ENCODE measurements at places on chromosomes 1 and 21. TPM values are rescaled to one million over a fixed set of nuclear protein-coding genes. Genes with fewer than 3 reads are reported as not detected.

- DNase-seq, result no peak
Measured at GRCh38 chr1:2290171-2290578, 62.1 kb downstream of the SKI start.

- no peak for DNase-seq
Measured at GRCh38 chr1:14082331-14082730, 382.3 kb downstream of the PRDM2 start.

GRCh38 chr1:11434926-11435325, 44.0 kb upstream of the DISP3 start:
- no peak for DNase-seq

Gene DMRTA2
- not detected for total RNA-seq

DNA sequence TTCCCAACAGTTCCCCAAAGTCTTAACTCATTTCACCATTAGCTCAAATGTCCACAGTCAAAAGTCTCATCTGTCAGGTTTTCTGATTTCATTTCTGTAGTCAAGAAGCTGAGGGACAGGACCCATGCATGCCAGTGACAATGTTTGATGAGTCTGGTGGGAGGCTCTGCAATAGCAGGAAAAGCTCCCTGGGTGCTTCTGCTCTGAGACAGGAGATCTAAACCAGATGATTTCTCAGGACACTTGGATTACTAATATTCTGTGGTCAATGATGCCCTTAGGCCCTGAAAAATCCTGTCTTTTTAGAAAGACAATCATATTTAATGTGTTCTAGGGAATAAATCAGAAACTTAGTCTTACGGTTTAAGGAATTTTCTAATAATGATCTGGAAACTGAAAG, 56.4 kb downstream of the PCBP3 start:
- DNase-seq, result no peak

DNA sequence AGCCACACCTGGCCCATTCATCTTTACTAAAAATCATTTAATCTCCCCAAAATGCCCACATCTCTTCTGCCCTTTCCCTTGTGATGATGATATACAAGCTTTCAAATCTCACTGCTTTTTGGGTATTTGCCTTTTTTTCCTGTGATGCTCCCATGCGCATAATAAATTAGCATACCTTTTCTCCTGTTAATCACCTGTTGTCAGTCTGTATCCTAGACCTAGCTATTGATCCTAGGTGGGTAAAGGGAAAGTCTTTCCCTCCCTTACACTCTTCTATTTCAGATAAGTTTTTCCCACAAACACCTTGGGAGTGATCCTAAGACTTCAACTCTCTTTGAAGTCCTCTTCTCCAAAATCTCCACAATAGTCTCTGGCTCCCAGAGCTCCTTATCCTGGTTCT, 12.0 kb upstream of the SLC35A3 start:
- DNase-seq, result no peak

DNA sequence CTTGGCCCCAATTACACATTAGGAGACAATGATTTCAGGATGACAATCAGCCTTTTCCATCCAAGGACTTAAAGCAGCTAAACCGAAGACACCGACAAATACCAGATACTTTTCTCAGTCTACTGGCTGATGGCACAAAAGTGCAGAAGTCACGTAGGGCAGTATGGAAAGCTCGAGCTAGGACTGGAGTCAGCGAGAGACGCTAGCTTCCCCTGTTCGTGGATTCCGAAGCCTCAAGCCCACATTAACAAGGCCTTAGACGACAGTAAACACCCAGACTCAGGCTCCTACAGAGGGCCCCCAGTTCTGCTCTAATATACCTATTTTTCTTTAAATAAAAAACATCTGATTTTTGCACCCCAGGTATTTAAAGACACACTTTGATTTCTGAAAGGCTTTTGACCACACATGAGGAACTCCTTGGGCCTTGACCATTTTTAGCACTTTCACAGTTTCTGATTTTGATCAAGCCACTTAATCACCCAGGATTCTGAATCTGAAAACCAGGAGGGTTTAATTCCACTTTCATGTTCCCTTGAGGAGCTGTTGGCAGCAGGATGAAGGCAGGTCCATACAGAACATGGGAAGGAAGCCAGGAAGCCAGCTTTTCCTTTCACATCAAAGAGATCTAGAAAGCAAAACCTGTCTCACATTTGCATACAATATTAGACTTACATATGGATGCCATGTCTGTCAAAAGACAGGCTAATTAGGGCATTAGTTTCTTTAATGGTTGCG, 204.1 kb downstream of the GABPA start:
- no peak for DNase-seq

DNA sequence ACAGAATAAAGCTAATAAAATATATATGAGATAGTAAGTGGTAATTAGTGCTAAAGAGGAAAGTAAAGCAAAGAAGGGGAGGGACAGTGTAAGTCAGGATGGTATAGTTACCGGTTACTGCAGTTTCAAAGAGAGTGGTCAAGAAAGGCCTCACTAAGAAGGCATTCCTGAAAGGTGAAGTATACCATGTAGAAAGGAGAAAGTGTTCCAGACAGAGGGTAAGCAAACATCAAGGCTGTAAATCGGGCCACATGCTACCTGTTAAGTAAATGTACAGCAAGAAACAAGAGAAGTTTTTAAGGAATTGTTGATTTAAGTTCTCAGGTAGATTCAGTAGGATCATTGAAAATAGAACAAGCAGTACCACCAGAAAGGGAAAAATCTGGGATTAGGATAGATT, 9.7 kb downstream of the DESI2 start:
- DNase-seq, result no peak

Gene CACHD1
- total RNA-seq, result 24.0 TPM

GRCh38 chr1:236321101-236321500, 39.3 kb upstream of the ERO1B start:
- no peak for DNase-seq

GRCh38 chr1:45867697-45868348, 64.4 kb downstream of the MAST2 start:
- DNase-seq, result no peak

GRCh38 chr1:193356249-193356648, 169.8 kb upstream of the B3GALT2 start:
- no peak for DNase-seq

DNA sequence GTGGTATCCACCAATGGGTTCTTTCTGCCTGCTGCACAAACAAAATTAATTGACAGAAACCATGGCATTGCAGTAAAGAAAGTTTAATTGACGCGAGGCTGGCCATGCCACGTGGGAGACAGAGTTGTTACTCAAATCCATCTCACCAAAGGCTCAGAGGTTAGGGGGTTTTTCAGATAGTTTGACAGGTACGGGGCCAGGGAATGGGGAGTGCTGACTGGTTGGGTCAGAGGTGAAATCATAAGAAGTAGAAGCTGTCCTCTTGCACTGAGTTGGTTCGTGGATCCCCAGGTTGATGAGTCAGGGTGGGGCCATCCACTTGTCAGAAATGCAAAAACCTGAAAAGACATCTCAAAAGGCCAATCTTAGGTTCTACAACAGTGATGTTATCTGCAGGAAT, 941 bp upstream of the TBCE start:
- no peak for DNase-seq

Gene TMEM183A
- total RNA-seq, result 75.3 TPM

DNA sequence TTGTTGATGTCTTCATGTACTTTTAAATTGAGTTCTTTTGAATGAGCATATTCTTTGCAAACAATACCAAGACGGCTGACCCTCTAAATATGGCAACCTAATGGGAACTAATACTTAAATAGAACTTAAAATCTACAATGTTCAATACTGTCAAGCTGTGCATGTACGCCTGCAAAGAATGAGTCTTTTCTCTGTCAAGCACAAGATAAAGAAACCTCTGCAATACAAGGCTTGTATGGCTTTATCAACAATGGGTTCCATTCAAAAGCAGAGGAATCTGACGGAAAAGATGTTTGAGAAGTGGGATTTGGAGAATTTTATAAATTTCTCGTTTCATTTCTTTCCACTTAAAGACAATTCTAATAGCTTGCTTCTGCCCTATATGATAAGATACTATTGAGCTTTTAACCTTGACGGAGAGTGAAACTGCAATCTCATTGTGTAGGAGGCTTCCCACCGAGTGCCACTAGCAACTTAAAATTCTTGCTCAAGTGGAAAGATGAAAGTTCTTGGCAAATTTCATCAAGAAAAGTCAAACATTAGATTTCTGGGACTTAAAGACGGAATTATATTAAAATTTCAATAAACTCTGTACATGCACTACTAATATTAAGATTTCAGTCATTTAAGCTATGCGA, 119.8 kb downstream of the RGS21 start:
- no peak for DNase-seq

All from omental fat pad (tissue), 4 donors.